GDM1 (cell line): ENCODE measurements at places on chromosomes 7 and 10.

DNA sequence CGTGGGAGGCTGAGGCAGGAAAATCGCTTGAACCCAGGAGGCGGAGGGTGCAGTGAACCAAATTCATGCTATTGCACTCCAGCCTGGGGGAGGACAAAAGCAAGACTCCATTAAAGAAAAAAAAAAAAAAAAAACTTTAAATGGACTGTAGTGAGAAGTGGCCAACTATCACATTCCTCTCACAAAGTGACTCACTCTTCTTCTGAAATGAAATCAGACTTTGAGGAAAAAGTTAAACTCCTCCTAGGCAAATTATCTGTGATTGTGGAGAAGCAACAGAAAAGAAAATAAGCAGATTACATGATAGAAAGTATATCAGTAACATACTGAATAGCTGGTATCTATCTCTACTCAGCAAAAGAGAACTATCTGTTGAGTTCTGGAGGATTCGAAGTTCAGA lies 234.3 kb upstream of the PHF14 start:
- DNase-seq: no peak

GRCh38 chr10:23151071-23151470 lies 41.0 kb upstream of the PTF1A start:
- no peak for DNase-seq

- DNase-seq: no peak
These were observed 25.7 kb upstream of the PRPS1L1 start for GRCh38 chr7:18053177-18053928.

- no peak for DNase-seq
These were observed 117.0 kb upstream of the FAM204A start for GRCh38 chr10:118458957-118459641.

DNA sequence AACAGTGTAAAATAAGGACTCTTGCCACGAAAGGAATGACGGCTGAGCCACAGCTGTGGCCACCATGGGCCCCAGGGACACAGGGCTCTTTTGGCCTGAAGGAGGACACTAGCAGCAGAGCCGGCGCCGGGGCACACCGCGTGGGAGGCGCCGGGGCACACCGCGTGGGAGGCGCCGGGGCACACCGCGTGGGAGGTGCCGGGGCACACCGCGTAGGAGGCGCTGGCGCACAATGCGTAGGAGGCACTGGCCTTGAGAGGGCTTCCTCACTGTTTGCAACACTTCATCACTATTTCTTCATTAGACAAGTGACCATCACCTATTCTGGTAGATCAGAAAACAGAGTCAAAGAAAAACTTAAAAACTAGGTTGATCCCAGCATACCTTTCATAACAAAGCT lies 23.4 kb downstream of the ESYT2 start:
- no peak for DNase-seq

- peak; percentile 30 for DNase-seq
These were observed 36.1 kb downstream of the PPP1R3C start for GRCh38 chr10:91596825-91597196.

GRCh38 chr10:124482236-124482800 lies 20.7 kb downstream of the LHPP start:
- DNase-seq: no peak

DNA sequence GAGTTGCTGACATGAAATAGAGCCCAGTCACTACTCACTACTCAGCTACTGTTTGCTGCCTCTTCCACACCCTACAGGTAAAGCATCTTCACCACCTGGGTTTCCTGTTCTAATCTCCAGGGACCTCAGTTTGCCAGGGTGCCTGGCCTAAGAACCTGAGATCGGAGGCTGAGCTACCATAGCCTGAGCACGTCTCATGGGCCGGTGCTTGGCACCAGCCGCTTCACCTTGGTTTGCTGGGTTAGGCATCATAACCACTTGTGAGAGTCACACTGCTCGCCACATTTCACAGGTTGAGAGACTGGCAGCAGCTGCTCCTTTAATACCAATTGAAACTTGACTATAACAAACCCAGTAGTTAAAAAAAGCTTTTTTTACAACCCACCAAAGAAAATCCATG lies 75.1 kb downstream of the EMX2 start:
- no peak for DNase-seq

GRCh38 chr10:74194999-74195398 lies 44.0 kb downstream of the ADK start:
- no peak for DNase-seq

GRCh38 chr10:88082391-88082790 lies 219.0 kb downstream of the PTEN start:
- DNase-seq: no peak

GRCh38 chr7:117146059-117146458 lies 176.8 kb downstream of the WNT2 start:
- no peak for DNase-seq

DNA sequence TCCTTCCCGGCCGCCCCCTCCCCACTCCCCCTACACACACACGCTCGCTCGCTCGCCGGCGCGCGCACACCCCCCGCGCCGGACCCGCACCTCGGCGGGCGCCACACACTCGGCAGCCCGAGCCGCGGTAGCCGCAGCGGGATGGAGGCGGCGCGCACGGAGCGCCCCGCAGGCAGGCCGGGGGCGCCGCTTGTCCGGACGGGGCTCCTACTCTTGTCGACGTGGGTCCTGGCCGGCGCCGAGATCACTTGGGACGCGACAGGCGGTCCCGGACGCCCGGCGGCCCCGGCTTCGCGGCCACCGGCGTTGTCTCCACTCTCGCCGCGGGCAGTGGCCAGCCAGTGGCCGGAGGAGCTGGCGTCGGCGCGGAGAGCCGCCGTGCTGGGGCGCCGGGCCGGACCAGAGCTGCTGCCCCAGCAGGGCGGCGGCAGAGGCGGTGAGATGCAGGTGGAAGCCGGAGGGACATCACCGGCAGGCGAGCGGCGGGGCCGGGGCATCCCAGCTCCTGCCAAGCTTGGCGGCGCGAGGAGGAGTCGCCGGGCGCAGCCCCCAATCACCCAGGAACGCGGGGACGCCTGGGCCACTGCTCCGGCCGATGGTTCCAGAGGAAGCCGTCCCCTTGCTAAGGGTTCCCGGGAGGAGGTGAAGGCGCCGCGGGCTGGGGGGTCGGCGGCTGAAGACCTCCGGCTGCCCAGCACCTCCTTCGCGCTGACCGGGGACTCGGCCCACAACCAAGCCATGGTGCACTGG lies at the start of gene SORCS3:
Gene SORCS3 (plus strand): TSS at position 104 of the 750 bp plus-strand sequence.
- DNase-seq: no peak
